ENCODE measurements at places on chromosomes 11 and 22. TPM values are rescaled to one million over a fixed set of nuclear protein-coding genes. Genes with fewer than 3 reads are reported as not detected.

NPAS4 gene
- total RNA-seq, result not detected

PAX6 gene
- total RNA-seq, result 5.3 TPM

PKNOX2 gene
- total RNA-seq, result 0.20 TPM

KRTAP5-1 gene
- total RNA-seq, result not detected

UCP2 gene
- total RNA-seq, result 20.4 TPM

OR2AG1 gene
- total RNA-seq, result not detected

GGT5 gene
- total RNA-seq, result 0.57 TPM

LRRN4CL gene
- 0.71 TPM for total RNA-seq

MYO7A gene
- total RNA-seq, result 1.8 TPM

JAML gene
- 0.30 TPM for total RNA-seq

OR5P2 gene
- total RNA-seq, result not detected

FOLR1 gene
- 4.8 TPM for total RNA-seq
